ENCODE measurements at places on chromosomes 2 and 18.

DNA sequence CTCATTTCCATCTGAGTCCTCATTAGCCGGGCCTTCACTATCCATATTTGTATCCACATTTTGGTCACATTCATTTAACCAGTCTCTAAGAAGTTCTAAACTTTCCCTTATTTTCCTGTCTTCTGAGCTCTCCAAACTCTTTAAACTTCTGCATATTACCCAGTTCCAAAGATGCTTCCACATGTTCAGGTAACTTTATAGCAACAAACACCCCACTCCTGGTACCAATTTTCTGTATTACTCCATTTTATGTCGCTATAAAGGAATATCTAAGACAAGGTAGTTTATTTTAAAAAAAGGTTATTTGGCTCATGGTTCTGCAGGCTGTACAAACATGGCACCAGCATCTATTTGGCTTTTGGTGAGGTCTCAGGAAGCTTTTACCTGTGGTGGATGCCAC lies 38.8 kb upstream of the AGFG1 start:
- no peak for DNase-seq

- DNase-seq, result no peak
Observed at GRCh38 chr2:101805152-101806088, 107.9 kb downstream of the MAP4K4 start.

GRCh38 chr18:39464006-39464405 lies 1898.4 kb upstream of the CELF4 start:
- no peak for DNase-seq

DNA sequence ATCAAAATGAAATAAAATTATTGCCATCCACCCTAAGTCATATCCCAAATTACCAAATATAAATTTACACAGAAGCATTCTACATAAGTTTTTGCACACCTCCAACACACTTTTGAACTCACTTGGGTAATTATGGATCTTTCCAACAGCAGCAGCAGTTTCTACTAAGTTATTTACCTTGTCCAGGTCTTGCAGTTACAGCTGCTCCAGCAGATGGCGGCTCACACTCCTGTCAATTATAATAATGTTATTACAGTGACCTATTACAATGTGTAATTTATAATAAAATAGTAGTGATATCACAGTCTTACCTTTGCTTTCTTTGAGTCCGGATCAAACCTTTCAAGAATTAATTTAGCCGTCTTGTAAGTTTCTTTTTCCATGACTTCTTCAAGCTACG lies 37.9 kb downstream of the LNPK start:
- no peak for DNase-seq

DNA sequence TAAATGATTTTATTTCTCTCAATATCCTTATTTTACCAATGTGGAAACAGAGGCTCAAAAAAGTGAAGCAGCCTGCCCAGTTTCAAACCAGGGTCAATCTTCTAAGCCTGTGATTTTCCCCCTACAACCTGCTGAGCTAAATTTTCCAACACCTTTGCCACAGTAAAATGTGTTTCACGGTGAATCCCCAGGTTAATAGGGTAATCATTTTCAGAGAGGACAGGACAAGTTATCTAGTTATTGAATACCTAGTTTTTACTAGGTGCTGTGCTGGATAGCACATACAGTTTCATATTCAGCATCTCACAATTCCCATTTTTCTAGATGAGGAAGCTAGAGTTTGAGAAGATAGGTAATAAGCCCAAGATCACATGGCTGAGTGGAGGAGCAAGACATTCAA lies 236.6 kb downstream of the PTH2R start:
- DNase-seq, result no peak

- no peak for DNase-seq
Observed at GRCh38 chr2:180359522-180360282, 352.6 kb upstream of the CWC22 start.

- DNase-seq, result no peak
Observed at GRCh38 chr2:234211797-234212196, 161.3 kb downstream of the SPP2 start.

GRCh38 chr2:123532994-123533393 lies 492.1 kb upstream of the CNTNAP5 start:
- no peak for DNase-seq
